ENCODE measurements at places on chromosomes 1 and 21.

- DNase-seq, result no peak
Observed at GRCh38 chr1:169235568-169235967, 129.1 kb downstream of the ATP1B1 start.

DNA sequence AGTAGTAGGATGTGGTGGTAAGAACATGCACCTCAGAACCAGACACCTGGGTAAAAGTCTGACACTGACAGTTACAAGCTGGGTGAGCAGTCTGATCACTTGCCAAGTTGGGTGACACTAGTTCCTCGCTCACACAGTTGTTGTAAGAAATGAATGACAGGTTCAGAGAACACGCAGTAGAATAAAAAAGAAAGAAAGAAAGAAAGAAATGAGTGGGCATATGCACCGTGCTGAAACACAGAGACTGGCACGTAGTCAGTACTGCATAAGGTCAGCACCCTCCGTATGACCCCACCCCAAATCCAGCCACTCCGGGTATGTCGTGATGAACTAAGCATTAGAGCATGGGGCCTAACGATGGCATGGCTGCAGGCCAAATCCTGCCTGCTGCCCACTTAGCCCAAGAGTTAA, 90.6 kb downstream of the GLUL start:
- DNase-seq, result no peak

DNA sequence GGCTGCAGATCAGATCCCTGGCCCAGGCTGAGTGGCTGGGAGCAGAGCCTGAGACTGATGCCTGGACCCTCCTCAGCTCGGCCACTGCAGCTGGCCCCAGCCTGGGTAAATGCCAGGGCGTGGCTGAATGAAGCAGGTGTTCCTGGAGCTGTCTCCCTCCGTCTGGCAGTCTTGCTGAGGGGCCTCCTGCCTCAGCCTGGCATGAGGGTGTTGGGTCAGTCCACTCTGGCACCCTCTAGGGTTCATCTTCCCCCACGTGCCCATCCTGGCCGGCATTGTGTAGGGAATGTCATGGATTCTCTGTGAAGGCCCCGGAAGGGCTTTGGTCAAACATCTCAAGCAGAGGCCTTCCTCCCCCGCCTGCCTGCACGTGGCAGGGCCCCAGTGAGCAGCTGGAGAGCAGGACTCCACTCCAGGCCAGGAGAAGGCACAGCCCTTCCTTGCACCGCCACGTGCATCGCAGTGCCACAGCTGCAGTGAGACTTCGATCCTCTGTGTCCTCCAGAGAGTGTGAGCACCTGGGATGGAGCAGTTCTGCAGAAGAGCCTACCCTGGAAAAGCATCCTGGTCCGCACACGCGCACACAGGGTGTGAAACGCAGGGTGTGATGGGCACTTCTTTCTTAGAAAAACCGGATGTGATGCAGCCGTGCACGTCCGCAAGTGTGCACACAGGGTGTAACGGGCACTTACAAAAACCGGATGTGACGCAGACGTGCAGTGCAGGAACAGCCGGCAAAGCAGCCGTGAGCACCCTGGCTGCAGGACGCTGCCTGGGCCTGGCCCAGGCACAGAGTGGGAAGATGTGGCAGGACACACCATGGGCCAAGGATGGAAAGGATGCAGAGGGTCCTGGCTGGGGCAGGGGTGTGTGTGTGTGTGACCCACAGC, 4.6 kb upstream of the KRTAP10-4 start:
- DNase-seq, result no peak

- no peak for DNase-seq
Observed at GRCh38 chr1:97350662-97351061, 570.2 kb downstream of the DPYD start.

Measured in activated T-helper 1 cell treated with Interleukin-2 at 50 U/mL for 16 hours (primary cell).